ENCODE measurements at places on chromosomes 3 and 15.

DNA sequence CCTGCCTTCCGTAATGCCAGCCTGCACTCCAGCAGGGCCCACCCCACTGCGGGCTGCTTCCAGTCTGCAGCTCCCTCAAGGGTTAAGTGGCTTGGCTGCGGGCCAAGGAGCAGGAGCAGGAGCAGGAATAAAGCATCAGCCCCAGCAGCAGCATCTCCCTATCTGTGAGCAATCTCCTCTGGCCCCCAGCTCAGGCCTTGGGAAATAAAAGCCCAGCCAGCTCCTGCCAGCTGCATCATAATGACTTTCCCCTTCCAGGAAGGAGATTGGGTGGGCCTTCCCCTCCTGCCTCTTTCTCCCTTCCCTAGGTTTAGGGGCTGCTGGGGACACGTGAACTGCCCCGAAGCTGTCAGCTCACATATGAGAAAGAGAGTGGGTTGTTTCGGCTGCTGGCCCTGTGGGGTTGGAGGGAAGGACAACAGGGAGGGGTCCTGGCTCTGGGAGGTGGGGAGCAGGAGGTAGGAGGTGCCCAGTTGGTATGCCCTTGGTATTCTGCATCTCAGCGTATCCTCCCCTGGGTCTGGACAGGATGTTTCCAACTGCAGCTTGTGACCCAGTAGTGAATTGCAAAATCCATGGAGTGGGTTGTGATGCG, 34.6 kb upstream of the FGD5 start:
- peak; percentile 44 for DNase-seq

DNA sequence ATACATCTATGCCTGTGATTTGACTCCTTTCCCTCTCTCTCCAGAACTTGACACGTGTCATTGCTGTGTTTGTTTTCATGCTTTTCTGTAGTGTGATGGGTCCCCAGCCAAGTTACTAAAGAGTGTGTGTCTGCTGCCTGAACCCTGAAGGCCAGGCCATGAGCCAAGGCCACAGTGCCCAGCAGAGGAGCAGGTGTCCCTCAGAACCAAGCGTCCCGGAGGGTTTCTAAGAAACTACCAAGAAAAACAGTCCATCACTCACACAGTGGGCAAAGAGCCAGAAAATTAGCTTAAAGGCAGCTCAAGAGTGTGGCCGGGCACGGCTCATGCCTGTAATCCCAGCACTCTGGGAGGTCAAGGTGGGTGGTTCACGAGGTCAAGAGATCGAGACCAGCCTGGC, 35.2 kb downstream of the FBXO45 start:
- DNase-seq: no peak

GRCh38 chr15:101453123-101454120, 36.1 kb downstream of the PCSK6 start:
- no peak for DNase-seq

GRCh38 chr3:30162579-30162978, 443.8 kb upstream of the TGFBR2 start:
- DNase-seq: no peak

DNA sequence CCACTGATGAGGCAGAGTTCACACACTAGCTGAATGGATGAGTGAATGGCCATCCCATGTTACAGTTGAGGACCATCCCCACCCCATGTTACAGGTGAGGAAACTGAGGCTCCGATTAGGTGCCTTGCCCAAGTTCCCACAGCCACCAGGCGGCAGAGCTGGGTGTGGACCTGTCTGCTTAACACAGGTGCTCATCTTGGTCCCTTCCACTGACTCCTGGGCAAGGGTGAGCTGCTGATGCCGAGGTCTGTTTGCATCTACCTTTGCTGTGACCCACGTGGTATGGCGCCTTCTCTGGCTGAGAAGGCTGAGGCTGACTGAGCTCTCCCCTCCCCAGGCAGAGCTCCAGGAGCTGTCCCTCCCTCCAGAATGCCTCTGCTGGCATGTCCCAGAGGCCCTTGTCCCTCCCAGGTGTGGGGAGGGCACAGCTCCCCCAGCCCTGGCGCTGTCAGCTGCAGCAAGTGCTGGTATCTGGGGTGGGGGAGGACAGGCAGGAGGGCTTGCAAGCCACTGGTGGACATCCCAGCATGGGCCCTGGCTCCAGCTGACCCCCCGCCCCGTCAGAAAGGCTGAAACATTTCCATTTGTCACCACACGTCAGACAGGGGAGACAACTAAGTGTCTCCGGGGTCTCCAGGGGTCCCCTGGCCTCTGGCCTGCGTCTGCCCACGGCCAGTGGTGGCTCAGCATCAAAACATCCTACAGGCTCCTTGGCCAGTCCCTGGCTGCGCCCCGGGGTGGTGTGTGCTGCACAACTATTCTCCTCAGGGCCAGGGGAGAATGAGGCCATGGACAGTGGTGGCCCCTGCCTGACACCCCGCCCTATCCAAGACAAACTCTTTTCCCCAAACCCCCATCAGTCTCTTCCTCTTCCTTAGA, 105.4 kb downstream of the ADCY5 start:
- DNase-seq: no peak

All from kidney (tissue), 22 donors.